Hematopoietic multipotent progenitor cell (in vitro differentiated cells): ENCODE measurements at places on chromosomes 6 and 20. TPM values are rescaled to one million over a fixed set of nuclear protein-coding genes. Genes with fewer than 3 reads are reported as not detected.

The DLK2 gene
- total RNA-seq = 0.27 TPM

The LCA5 gene
- total RNA-seq = 0.81 TPM

DNA sequence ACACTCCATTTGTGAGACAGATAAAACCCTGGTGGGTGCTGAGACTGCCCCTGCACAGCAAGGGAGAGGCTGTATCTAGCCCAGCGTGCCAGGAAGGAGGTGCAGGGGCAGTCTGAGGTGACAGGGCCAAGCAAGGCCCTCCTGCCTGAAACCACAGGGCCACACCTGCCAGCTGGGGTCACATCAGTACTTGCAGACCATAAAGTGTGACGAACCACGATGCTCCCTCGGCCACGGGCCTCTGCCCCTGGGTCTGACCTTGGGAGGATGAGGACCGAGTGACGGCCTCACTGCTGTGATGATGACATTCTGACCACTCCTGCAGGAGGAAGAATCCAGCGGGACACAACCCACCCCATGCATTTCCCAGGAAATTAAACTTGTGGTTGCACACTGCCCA is 75.1 kb downstream of the NINL start:
- no peak for DNase-seq

The MOXD1 gene
- under 0.01 TPM for total RNA-seq

The PROKR2 gene
- not detected for total RNA-seq

- DNase-seq = no peak
Observed at GRCh38 chr6:52555518-52556233, 21.2 kb downstream of the TRAM2 start.

- DNase-seq = no peak
Observed at GRCh38 chr6:111973118-111973761, 80.7 kb upstream of the CCN6 start.

DNA sequence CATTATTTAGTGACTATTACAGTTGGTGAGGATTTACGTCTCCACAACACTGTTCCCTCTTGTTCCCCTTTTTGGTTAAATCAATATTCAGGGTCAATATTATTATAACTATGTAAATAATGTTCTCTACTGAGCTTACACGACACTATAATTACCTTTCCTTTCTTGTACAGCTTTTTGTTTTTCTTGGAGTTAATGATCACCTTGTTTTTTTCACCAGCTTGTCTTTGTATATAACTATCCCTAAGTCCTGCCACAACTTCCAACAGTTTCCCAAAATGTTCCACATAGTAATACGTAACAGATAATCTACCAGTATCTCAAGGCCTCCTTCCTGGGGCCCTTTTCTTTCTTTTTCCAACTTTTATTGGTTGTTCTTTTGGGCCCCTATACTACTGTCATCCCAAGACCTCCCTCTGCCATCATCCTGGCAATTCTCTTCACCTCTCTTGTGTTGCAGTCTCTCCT is 142.0 kb upstream of the SOX4 start:
- DNase-seq = no peak

GRCh38 chr6:166348305-166348949 is 6.1 kb upstream of the SFT2D1 start:
- DNase-seq = no peak

The SPTLC3 gene
- 5.7 TPM for total RNA-seq

The RSPH3 gene
- 3.5 TPM for total RNA-seq

GRCh38 chr6:109269953-109270517 is 112.2 kb downstream of the CD164 start:
- DNase-seq = no peak

DNA sequence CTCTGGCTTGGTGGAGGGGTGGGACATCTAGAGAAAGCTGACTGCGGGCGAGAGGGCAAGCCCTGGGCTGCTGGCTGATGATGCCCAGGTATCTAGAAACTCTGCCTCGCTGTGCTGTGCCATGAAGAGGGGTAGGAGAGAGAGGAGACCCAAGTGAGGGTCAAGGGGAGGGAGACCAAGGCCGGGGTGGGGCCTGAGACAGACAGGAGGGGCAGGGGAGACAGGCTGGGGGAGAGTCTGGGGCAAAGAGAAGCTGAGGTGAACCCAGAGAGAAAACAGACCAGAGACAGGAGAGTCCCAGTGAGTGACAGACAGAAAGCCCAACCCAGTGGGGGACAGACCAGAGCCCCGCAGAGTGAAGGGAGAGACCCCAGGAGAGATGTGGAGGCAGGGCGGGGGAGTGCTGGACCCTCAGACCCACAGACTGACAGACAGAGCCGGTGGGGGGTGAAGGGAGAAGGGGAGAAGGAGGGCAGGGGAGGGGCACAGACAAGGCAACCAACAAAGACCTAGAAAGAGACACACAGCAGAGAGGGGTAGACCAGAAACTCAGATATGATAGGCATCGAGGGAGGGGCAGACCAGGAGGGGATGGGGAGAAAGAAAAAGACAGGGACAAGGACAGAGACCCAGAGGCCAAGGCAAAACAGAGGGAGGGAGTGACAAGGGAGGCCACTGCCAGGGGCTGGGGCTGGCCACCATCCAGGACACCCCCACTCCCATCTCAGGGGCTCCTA is 5.9 kb downstream of the TEAD3 start:
- DNase-seq = no peak

The RSPO3 gene
- total RNA-seq = not detected

The MRAP2 gene
- not detected for total RNA-seq

The PRRT1 gene
- total RNA-seq = 0.27 TPM

- no peak for DNase-seq
Observed at GRCh38 chr6:148269386-148269785, 73.3 kb upstream of the SASH1 start.

DNA sequence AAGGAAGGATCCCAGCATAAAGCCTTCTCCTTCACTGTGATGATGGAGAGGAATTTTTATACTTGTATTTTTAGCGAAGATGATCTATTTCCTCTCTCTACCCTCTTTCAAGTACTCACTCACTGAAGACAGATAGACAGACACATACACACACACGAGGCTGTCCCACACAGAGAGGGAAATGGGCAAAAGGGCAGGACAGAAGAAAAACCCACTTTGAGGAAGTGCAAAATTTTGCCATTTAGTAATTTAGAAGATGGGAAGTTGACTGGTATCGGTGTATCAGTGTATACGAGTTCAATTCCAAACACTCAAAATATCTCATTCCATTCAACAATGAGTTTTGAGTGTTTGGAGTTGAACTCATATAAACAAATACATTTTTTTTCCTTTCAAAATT is 30.9 kb downstream of the HEBP2 start:
- DNase-seq = no peak

The DDO gene
- total RNA-seq = 4.6 TPM

- DNase-seq = no peak
Observed at GRCh38 chr20:12928755-12929401, 79.9 kb upstream of the SPTLC3 start.

GRCh38 chr6:1657116-1657770 is 47.5 kb downstream of the FOXC1 start:
- DNase-seq = no peak

GRCh38 chr6:13281686-13282085 is 46.7 kb downstream of the TBC1D7 start:
- DNase-seq = no peak

- no peak for DNase-seq
Observed at GRCh38 chr6:73560853-73561407, 40.1 kb upstream of the EEF1A1 start.

The SH3BGRL2 gene
- total RNA-seq = 4.6 TPM

DNA sequence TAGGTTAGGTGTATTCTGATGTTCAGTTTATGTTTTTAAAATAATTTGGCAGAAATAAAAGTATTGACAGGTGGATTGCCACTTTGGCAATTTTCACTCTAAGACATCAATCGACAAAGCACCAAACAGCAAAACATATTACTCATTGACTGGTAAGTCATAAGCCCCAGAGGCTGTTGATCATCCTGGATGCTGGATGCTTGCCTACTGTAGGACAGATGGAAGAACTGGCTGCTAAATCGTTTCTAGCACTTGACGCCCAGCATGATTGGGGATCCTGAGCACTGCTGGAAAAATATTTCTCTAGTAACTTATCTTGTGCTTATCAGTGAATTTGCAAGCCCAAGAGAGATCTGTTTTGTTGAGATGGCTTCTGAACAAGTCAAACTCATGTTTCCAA is 1001.9 kb upstream of the FLRT3 start:
- no peak for DNase-seq

The HLA-DRA gene
- total RNA-seq = 969 TPM

- DNase-seq = peak; percentile 35
Observed at GRCh38 chr6:89412071-89413005, at the start of gene RRAGD. RRAGD (minus strand) TSS chr6:89412273; CDS start chr6:89411993, 280 bp downstream.
